ENCODE measurements at places on chromosomes 6 and 20.

DNA sequence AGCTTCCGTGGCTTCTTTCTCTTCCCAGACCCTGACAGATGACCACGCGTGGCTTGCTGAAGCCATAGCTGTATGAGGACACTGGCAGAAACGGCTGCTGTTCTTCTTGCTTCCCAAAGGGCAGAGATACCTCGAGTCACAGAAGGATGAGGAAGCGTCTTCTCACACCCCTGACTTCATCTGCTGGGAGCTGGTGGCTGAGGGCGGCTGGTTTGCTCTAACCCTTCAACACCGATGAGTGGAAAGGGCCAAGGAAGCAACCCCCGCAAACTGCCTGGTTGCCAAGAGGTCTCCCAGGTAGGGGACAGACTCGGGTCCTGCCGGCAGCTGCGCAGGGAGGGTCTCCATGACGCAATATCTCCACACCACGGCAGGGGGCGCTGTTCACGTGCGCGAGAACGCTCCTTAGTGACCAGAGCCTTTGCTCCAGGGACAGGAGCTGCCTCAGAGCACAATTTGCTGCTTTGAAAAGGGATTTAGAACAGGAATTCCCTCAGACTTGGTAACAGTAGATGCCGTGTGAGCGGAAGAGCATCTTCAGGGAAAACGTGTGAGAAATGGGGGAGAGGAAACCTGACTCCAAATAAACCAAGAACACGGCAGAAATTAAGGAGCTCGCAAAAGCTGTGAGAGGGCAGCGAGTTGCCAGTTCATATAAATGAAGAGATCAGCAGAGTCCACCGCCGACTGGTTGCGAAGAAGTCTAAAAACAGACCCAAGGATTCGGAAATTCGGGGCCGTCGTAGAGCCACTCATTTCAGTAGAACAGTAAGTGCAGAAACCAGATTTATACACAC is 80.2 kb downstream of the ERMARD start:
- ATAC-seq = peak; percentile 59

DNA sequence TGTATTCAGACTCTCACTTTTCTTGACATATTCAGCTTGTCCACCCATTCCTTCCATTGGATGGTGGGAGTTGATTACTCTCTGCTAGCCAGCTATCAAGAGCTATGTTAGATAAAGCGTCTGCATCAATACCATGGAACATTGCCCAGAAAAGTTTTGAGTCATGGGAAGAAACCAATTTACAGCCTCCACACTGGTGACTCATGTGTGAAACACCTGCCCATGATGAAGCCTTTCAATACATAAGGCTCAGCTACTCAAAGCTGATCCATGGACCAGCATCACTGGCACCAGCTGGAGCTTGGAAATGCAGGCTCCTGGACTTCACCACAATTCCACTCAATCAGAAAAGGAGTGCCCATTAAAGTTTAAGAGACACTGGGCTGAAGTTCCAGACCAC is 16.1 kb downstream of the PLA2G7 start:
- ATAC-seq = peak; percentile 39

- ATAC-seq = no peak
Observed at GRCh38 chr20:50578778-50579165, 68.6 kb downstream of the PTPN1 start.

DNA sequence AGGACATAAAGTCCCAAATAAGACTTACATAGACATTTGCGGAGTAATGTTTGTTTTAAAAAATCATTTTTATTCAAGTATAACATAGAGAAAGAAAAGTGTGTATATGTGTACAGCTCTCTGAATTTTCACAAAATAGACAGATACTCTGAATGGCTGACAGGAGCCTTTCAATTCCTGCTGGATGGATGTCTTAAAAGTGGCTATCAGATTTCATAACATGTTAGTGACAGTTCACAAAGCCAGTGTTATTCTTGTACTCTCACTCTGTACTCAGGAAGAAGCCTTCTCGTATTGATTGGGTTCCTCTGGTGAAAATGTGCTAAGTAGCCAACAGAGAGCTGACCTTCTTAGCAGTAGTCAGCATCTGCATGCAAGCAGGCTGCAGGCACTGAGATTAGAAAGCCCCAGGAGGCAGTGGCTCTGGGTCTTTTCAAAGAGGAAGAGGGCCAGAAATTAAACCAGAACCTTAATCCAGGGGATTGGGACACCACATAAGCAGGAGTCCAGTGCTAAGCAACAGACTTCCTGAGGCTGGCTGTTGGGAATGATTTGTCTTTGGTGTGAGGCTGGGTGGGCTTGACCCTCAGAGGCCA is 19.7 kb downstream of the SLC17A4 start:
- ATAC-seq = no peak

- ATAC-seq = no peak
Observed at GRCh38 chr6:15171026-15171425, 74.8 kb upstream of the JARID2 start.

- ATAC-seq = no peak
Observed at GRCh38 chr6:30903236-30903635, 4.8 kb upstream of the GTF2H4 start.

DNA sequence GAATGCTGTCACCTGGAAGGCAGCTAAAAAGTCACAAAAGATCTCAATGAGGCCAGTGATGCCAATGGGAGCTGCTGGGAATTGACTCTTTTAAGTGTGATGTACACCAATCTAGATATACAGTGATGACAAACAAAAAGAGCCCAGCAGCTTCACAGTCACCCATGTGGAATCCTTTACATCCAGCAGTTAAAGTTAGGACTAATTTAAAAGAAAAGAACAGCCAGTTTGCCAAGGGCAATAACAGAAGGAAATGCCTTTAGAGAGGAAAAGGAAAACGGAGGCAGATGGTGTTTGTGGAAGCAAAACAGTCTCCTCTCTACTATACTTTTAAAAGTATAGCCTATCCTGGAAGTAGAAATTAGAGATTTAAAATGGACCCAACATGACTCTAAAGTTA is 873.5 kb downstream of the EPHA7 start:
- ATAC-seq = no peak

GRCh38 chr6:12844284-12845223 is 128.0 kb downstream of the PHACTR1 start:
- no peak for ATAC-seq

DNA sequence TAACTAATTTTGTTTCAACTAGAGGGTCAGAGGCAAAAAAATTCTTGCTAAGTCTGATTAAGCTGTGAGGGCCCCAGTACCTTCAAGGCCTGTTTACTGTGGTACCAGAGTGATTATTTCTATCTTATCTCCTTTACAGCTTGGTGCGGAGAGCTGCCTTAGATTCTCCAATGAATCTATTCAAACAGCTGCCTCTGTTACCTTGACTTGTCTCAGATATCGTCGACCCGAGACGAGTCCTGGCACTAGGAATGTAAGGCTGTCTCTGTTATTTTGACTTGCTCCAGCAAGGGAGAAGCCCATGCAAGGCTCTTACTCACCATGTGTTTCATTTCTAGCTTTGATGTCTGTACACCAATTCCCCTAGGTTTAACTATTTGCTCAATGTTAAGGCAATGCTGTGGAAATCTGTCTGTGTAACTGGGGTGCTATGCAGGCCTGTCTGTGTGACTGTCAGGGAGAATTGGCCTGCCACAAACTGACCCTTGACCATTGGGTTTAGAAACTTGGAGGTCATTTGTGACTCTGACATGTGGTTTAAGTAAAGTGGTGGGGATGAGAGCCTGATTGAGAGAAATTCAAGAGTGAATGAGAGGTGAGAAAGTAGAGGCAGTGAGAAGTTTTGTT is 10.4 kb upstream of the FKBPL start:
- no peak for ATAC-seq

DNA sequence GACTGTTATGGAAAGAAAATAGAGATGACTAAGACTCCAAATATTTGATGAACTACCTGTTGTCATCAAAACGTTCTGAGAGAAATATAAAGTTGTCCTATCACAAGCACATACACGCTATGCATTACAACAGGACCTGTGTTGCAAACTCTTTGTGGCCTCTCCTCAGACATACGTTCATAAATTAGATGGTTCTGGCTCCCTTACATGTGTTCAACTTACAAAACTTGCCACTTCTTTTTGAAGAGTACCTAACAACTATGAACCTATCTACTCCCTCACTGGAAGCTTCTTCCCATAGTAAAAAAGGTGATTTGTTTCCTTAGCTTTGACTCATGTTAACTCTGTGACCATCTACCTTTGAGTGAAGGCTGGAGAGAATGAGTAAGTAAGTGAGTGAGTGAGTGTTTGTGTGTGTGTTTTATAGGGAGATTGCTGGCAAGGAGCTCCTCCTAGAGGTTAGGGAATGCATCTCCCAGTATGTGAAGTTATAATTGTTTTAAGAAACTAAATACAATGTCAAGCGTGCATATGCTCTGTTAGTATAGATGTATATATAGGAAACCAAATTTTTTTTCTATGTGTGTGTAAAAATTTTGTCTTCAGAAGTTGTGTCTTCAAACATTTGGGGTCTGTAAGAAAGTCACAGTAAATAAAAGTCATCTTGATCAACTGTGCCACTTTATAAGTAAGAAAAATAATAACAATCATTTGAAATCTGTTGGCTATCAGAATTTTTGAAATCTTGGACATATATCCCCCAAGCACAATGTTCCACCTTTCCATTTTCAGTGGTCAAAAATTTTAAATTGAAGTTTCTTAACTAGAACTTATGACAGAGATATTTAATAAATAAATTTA is 1211.1 kb upstream of the GJE1 start:
- ATAC-seq = peak; percentile 61
